HT1080 (cell line): ENCODE measurements at places on chromosomes 11 and 22. TPM values are rescaled to one million over a fixed set of nuclear protein-coding genes. Genes with fewer than 3 reads are reported as not detected.
A peak's percentile ranks its signal among the peaks of the same experiment; 100 is the strongest.

GRCh38 chr11:35334385-35335090 is 84.8 kb downstream of the SLC1A2 start:
- DNase-seq: no peak

DNA sequence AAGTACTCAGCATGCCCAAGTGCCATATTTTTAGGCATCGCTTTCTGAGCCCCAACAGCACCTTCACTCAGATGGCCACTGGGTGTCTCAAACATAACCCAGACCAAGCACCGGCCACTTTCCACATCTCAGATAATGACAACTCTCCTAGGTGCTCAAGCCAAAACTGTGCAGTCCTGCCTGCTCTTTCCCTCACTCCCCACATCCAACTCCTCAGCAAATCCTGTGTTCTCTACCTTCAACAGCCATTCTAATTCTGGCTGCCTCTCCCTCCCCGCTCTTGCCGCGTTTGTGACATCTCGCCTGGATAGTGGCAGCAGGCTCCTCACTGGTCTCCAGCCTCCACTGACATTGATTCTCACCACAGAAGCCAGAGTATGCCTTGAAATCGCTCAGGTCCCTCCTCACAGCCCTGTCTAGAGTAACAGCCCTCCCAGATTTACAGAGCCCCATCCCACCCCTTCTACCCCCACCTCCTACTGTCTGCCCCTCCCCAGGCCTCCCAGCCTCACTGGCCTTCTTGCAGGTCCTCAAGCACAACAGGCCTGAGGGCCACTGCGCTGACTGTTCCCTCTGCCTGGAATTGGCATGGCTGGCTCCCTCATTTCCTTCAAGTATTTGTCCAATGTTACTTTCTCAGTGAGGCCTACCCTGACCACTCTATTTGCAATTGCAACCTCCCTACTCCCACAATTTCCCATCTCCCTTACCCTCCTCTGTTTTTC is 1.3 kb upstream of the PHETA2 start:
- no peak for DNase-seq

DNA sequence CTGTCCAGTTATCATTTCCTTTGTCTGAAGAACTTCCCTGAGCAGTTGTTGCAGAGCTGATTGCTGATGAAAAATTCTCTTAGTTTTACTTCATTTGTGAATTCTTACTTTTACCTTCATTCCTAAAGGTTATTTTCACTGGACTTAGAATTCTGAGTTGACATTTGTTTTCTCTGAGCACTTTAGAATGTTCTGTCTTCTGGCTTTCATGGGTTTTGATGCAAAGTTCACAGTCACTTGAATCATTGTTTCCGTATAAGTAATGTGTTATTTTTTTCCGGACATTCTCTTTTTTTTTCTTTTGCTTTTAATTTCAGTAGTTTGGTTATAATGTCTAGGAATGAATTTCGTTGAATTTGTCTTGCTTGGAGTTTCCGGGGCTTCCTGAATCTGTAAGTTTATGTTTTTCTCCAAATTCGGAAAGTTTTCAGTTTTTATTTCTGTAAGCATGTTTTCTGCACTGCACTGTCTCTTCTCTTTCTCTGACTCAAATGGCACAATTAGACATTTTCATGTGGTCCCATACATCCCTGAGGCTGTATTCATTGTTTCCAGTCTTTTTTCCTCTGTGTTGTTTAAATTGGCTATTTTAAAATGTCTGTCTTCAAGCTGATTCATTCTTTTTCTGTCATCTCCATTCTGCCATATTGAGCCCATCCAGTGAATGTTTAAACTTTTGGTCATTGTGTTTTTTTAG is 68.5 kb upstream of the NARS2 start:
- DNase-seq: no peak

DNA sequence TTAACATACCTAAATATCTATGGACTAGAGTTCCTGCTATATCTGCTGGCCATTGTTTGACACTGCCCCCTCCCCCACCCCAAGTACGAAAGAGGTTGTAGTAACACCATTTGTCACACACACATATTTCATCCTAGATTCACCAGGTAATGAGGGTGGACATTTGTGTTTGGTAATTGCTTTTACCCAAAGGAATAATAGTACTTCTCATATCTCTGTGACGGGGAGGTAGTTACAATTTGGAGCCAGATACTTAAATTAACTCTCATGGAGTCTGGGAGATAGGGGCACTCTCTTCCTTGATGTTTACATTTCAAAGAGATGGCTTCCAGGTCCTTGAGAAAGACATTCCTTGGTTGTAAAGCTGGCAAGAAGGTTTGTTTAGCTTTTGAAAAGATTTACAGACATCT is 38.7 kb downstream of the REXO2 start:
- no peak for DNase-seq

DNA sequence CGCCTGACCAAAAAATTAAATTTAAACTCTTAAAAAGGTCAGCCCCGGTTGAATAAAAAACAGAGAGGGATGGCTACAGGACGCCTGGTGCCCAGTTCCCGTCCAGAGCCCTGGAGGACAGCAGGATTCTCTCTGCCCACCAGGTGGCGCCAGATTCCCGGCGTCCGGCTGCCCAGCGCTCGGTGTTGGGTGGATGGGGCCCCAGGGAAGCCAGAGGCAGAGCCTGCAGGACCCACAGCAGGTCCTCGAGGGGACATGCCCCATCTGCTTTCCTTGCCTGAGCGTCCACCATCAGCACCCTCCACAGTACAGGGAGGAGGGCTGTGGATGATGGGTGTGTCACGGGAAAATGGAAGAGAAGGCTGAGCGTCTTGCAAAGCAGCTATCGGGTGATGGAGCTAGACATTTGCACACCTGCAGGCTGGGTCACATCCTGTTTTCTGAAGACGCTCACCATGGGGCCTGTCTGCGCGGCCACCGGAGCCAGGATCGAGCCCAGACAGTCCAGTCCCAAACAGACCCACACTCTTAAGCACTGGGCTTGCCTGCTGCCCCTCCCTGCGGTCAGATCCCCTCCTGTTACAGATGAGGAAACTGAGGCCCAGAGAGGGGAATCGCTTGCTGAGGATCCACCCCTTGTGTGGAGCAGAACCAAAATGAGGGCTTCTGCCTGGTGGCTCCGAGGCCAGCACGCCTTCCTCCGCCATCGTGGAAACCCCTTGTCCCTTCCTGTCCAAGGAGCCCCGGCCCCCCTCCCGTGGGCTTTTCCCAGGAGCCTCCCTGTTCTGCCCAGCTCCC is 18.5 kb upstream of the CBX7 start:
- DNase-seq: peak; percentile 71

DNA sequence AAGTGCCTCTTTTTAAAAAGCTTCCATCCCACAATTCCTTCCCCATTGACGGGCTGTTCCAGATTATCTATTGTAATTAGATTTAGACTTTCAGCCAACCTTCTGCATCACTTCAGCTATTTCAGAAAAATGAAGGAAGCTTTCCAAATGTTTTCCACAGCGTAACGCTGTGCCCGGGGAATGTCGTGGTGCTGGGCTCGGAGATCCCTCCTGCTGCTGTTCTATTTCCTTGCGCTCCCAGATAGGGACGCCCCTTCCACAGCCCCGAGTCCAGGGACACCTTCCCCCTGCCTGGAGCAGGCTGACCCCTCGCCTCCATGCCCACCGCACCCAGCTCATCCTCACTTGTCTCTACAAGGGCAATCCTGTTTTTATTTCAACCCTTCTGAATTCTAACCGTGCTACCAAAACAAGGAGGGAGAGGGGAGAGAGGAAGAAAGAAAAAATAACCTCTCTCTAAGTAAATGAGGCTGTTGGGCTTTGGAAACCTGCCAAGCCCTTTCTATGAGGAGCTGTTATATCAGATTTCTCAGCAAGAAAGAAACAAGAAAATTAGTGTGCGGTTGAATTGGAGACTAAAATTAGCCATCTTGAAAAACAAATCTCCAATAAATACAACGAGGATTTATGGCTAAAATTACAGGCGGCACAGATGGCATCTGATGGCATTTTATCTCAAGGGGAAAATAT is 366.9 kb downstream of the BRD1 start:
- DNase-seq: no peak

- DNase-seq: no peak
These were observed 111.4 kb upstream of the PITPNB start for GRCh38 chr22:28030473-28030872.

DNA sequence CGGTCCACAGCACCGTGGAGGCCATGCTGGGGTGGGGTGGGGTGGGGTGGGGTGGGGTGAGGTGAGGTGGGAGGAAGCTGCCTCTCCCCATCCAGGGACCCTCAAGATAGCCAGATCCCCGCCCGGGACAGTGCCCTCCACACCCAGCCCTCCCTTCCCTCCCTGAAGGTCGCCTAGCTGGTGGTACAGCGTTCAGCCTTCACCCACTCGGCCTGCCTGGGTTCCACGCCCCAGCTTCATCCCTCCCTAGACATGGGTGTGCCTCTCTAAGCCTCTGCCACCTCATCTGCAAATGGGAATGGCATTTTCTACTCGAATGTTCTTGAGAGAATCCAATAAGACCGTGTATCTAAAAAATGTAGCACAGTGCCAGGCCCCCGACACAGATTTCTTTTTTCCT is 17.8 kb downstream of the KCTD17 start:
- no peak for DNase-seq

- DNase-seq: no peak
These were observed 434 bp downstream of the XPNPEP3 start for GRCh38 chr22:40857309-40857855.

- no peak for DNase-seq
These were observed 10.5 kb downstream of the TPST2 start for GRCh38 chr22:26579331-26579886.

DNA sequence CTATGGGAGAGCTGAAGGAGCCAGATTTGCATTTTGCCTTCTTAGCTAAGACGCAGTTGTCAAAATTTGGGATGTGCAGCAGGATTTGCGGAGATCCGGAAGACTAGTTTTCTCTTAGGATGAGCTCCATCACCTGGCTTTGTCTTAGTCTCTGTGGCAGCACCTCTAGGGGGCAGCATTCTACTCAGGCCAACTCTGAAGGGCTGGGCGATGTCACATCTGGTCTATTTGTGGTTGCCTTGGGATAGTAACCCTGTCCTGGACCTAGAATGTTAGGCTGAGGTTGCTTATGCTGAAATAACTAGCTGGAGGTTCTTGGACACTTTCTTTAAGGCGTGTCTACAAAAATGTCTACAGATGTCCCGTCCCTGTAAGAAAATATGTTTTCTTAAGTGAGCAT is 116.2 kb downstream of the FAT3 start:
- peak; percentile 21 for DNase-seq

DNA sequence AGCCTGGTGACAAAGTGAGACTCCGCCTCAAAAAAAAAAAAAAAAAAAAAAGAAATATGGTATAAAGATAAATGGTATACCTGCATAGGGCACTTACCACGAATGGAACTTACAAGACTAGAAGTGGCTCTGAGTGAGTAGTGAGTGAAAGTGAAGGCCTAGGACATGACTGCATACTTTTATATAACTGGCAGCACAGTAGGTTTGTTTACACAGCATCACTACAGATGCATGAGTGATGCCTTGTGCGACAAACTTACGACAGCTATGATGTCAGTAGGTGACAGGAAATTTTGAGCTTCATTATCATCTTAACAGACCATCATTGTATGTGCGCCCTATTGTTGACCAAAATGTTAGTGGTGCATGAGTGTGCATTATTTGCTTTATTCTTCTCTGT is 17.7 kb downstream of the XRCC6 start:
- no peak for DNase-seq

- no peak for DNase-seq
These were observed 257.5 kb downstream of the TMEM135 start for GRCh38 chr11:87295237-87295636.

DNA sequence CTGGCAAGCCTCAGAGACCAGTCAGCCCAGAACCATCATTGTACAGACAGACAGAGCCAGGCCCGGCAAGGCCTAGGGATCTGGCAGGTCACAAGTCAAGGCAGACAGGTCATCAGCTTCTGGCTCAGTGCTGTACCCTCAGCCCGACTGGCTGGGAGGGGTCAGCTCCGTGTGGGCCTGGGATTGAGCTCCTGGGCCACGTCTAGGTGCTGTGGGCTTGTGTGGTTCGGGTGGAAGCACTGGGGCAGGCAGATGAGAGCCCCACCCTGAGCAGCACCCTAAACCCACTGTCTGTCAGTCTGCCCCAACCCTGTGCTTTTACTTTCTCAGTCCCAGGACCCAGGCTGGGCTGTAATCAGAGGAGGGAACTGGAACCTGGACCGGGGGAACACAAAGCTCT is 26.9 kb upstream of the P2RY2 start:
- DNase-seq: no peak

DNA sequence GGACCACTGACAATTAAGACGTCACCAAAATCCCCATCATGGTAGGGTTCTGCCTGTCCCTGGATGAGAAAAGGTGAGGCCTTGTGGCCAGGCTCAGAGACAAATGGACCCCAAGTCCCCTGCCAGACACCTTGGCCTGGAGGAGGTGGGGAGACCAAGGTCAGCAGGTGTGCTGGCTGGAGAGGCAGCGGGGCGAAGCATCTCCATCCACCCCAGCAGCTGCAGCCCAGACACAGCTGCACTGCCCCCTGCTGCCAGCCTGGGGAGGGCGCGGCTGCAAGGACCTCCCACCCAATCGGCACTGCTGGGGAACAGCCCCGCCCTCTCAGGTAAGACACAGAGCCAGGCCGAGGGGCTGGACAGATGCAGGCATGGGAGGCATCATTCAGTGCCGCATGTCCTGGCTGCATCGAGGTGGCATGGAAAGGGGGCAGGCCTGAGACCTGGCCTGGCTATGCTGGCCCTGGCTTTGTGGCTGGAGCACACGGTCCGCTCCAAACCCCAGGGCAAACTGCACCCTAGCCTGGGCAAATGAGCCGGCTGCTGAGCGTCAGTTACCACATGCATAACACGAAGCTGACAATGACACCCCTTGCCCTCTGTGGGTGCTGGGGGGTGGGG is 12.2 kb upstream of the MFNG start:
- DNase-seq: no peak

DNA sequence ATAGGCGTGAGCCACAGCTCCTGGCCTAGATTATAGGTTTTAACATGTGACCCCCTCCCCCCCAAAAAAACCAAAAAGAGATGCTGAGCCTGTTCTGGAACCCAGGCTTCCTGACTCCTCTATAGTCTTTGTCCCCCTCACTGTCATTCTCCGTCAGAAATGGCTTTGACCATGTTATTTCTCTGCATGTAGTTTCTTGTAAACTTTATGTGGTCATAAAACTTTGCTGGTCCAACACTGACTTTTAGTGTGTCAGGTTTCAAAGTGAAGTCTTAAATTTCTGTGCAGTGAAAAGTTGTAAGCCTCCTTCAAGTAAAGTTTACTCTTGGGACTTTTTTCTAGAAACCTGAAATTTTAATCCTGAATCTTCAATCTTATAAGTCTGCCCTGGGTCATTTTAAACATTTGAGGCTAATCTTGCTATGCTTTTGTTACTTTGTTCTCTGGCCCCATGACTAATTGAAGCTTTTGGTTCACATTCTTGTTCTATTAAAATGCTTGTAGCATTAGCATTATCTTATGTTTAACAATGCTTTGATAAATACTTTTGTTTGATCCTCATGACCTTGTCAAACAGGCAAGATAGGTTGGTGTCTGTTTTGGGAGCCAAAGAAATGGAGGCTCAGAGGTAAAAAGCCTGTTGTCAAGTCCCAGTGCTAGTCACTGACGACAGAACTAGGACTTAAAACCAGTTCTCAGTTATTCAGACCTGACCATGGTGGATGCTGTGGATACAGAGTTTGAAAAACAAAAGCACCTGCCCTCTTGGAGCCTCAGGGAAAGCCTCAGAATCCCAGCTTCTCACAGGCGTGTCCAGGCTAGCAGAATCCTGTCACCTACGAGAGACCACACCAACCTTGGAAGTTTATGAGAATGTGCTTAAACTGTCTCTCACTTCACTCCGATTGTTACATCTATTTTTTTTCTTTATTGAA is 87.7 kb upstream of the HORMAD2 start:
- no peak for DNase-seq

PDGFD gene
- not detected in 2 replicates for total RNA-seq

ANO5 gene
- total RNA-seq: 0.06 and 0.07 TPM in 2 replicates

PGR gene
- total RNA-seq: 0.74 and 0.77 TPM in 2 replicates

INS gene
- not detected in 2 replicates for total RNA-seq
